ENCODE measurements at places on chromosomes 12 and 14.

DNA sequence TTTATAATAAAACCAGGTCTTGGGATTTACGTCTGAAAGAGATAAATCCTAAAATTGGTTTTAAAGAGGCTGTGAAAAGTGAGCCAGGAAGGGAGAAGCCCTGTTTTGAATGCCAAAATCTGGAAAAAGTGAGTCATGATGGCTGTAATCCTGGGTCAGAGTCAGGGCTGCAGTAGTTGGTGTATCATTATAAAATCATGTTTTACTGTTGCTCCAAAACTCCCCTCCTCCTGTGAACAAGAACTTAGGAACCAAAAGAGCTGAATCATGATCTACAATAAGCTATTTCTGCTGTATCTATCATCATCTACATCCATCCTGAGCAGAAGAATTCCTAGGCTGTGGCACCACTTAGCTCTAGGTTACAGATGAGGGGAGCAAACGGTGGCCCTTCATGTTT lies 79.3 kb downstream of the LMO3 start:
- no peak for DNase-seq

- no peak for DNase-seq
Measured at GRCh38 chr12:42124764-42125387, 19.8 kb downstream of the GXYLT1 start.

DNA sequence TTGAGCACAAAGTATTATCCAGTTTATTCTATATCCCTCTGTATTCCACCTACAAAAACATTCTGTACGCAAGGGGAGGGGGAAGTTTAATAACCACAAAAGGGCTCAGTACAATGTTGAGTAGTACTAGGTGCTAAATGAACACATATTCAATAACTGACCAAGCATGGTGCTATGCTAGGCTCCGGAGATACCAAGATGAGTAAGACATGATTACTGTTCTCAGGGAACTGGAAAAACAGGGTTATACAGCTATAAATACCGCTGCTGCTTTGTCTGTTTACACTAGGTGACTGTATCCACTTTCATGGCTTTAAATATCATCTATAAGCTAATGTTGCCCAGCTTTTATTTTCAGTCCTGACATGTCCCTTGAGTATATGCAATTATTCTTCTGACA lies 135.8 kb downstream of the INSM2 start:
- DNase-seq = no peak

DNA sequence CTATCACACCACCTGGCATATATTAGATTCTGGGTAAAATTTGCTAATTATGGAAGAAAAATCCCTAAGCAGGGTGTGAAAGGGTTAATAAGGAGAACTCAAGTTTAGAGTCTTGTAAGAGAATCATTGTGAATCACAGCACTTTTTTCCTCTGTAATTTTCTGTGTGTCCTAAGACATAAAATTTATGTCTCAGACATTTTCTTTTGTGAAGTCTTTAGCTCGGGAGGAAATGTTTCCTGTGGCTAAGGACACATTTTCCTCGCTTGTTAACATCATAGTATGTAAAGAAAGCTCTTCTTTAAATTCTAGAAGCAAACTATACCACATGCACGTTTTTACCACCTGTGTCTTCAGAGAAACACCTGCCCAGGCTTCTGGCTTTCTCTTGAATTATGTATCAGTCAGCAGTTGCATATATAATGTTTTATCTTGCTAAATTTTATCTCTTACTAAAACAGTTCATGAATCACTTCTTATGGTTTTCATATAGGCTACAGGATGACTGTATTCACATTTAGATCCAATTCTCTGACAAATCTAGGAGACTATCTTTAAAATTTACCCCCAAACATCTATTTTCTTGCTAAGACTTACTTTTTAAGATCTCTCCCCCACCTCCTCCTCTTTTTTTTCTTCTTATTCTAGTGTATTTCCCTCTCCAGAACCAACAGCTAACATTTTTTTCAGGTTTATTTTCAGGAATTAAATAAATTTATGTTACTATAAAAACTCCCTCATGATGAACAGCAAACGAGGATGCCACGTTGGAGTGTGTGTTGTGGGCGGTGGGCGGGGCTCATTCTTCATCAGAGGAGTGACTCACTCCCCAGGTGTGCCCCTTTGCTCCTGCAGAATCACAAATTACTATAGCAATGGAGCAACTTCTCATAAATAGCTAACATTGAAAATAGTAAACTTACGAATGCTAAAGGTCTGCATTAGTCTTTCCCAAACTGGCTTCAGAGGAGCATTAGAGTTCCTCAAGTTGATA lies 11.6 kb upstream of the CSRP2 start:
- DNase-seq = no peak

DNA sequence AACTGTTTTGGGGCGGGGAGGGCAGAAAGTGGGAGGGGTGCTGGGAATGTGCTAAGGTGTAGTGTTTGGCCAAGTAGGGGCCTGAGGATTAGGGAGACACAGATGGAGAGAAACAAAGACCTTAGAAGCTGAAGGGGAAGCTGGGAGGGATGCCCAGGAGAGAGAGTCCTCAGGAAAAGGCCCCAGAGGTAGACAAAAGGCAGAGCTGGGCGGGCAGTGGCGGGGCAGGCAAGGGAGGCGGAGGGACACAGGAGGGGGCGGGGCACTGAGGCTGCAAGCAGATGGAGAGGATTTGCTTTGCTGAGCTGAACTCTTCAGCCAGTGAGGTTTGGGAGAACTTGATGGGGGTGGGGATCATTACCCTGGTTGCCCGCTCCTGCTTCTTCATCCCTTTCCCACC lies 2.8 kb downstream of the PTMS start:
- no peak for DNase-seq

DNA sequence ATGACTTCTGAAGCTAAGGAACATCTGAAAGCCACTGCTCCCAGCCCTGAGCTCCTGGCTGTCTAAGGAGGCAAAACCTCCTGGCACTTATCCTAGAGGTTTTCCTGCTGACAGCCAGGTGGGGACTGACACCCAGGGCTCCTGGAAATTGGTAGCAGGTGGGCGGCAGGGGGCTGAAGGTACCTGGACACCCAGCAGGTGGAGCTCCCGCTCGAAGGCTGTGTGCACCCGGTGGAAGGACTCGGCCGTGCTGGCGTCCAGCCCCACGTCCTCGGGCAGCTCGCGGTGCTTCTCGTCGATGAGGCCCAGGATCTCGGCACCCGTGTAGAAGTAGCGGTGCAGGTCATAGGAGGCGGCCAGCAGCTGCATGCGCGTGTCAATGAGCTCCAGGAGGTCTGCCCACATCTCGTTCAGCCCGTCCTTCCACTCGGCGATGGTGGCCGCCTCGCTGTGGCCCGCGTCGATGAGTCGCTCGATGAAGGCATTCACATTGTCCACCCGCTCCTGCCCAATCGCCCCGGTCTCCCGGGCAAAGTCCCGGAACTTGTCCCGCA lies 68.2 kb downstream of the PLEKHG3 start:
- no peak for DNase-seq

- no peak for DNase-seq
Measured at GRCh38 chr12:6233121-6233971, 33.1 kb downstream of the CD9 start.

DNA sequence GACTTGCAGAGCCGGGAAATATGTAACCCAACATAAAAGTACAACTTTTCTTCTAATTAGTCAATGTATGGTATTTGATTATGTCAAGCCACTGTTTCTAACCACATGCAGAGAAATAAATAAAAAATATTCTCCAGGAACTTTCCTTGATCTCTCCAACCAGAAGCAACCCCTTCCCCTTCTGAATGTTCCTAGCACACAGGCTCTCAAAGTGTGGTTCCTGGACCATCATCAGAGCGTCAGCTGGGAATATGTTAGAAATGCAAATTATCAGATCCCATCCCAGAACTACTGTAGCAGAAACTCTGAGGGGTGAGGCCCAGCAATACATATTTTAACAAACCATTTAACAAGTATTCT lies 21.0 kb upstream of the ITPR2 start:
- no peak for DNase-seq

GRCh38 chr14:82419933-82420332 lies 886.3 kb upstream of the SEL1L start:
- no peak for DNase-seq

GRCh38 chr12:68506619-68507018 lies 104.1 kb upstream of the RAP1B start:
- DNase-seq = no peak

DNA sequence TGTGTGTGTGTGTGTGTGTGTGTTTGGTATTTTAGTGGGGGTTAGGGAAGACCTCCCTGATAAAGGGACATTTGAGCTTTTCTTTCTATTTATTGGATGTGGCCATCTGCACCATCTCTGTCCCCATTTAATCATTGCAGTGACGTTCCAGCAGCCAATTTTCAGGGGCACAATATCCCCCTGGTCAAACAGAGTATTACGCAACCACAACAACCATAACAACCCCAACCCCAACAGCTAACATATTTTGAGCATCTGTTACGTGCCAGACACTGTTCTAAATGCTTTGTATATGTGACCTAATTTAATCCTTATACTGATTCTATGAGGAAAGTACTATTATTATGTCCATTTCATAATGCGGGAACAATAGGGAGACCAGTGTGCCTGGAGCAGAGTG lies 87.4 kb downstream of the TTC8 start:
- DNase-seq = no peak

DNA sequence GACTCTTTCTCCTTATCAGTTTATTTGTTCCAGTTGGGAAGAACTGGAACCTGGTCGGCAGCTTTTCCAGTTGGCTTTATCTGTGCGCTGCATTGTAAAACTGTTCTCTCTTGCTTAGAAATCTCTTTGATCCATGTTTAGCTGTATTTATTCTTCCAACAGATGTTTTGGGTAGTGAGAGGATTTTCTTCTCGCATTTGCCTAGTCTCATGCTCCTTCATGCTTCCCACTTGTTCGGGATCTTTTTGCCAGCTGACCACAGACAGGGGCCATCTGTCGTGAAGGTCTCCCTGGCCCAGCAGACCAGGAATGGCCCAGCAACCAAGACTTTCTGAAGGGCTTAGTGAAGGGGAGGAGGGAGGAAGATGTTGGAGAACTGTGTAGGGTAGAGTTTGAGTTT lies 21.6 kb downstream of the NTF3 start:
- DNase-seq = no peak

DNA sequence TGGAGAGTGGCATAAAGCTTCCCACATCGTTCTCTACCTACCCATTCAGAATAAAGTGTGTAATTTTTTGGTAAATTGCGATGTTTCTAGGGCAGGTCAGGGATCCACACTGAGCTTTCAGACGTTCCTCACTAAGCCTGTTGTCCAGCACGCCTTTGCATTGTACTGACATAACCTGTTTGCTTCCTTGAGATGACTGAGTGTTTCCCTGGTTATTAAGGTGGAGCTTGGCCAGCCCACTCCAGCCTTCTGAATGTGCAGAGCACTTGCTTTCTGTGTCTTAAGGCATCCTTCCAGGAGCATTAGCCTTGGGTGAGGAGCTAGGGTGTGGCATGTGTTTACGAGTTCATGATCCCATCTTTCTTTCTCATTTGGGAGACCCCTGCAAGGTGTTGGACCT lies 96.4 kb downstream of the TMEM260 start:
- no peak for DNase-seq

- DNase-seq = no peak
Measured at GRCh38 chr12:124316257-124316900, 21.5 kb downstream of the RFLNA start.

GRCh38 chr14:22296722-22297121 lies 292.3 kb downstream of the DAD1 start:
- DNase-seq = no peak

GRCh38 chr12:98275131-98275475 lies 240.3 kb upstream of the TMPO start:
- no peak for DNase-seq

GRCh38 chr12:106919910-106920544 lies 35.7 kb upstream of the TMEM263 start:
- no peak for DNase-seq

DNA sequence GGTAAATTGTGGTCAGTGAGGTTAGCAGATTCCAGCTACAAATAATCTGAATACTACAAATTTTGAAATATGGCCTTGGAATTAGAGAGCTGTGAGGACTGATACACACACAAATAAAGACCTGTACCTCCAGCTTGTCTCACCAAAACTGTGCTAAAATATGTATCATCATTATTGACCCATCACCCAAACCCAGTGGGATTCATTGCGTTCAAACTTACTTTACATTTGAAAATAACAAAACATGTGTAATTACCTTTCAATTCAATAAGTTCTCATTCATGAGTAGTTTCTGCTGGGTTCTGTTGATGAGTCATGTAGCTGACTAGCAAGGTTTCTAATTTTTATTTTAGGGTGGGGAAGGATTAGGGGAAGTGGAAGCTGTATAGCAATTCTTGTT lies 170.9 kb downstream of the MSRB3 start:
- no peak for DNase-seq

DNA sequence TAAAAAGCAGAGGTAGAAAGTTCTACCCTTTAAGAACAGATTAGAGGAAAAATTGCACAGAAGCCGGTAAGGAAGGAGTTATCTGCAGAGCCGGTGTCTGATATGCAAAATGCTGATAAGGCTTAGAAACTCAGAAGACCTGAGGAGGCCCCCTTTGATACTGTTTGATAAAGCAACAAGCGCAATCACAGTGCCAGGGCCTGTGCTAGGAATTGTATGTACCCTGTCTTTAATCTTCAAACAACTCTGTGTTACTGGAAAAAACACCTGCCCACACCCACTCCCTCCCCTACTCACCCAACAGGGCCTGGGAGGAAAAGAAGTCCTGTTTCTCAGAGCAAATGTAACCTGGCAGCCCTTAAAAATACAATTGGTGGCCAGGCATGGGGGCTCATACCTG lies 112.7 kb upstream of the FUT8 start:
- DNase-seq = no peak

Measured in stimulated activated CD4-positive, alpha-beta T cell treated with anti-CD3 and anti-CD28 coated beads, Interleukin-12 subunit alpha, Interleukin-12 subunit beta, amount 100 ng/mL, for 48 hours (primary cell).